NCI-H187 (cell line): ENCODE measurements at places on chromosomes 12 and 14.

DNA sequence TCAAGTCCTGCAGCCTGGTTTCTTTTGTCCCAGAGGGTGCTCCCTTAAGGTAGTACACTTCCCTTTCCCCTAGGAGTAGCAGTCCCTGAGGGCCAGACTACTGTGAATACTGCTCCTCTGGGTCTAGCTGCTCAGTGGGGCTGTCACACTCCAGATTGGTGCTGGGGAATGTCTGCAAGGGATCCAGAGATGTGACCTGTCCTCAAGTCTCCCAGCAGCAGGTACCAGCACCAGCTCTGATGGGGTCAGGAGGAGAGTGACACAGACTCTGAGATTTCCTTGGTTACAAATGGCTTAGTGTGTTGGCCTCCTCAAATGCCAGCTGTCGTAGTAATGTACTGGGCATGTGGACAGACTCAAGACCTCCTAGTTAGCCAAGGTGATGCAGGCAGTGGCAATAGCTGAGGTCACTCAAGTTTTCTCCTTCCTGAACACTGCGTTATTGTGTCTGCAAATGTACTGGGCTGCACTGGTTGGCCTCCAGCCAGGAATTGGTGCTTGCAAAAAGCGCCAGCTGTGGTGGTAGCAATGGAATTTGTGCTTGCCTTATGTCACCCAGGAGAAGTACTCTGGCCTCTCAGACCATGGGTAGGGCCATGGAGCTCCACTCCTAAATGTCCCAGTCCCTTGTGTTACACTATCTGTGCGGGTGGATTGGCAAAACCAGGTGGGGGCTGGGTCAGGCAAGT, 36.4 kb upstream of the AEBP2 start:
- DNase-seq, result no peak

- no peak for DNase-seq
Observed at GRCh38 chr14:71680736-71681387, 251.4 kb upstream of the RGS6 start.

DNA sequence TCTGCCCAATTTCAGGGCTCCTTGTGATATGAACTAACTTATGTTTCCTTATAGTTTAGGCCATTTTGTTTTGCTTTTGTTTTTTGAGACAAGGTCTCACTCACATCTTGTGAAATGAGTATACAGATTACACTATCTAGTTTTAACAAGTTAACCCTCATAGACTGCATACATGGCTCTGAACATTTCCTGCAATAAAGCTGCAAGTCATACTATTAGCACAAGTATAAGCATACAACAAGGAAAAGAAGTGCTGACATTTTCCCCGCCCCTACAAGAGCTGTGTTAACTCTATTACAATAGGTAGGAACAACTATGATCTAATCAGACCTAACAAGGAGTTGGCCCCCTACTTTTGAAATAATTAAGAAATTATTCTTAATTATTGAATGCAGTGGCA, 35.9 kb downstream of the CCDC177 start:
- DNase-seq, result no peak

DNA sequence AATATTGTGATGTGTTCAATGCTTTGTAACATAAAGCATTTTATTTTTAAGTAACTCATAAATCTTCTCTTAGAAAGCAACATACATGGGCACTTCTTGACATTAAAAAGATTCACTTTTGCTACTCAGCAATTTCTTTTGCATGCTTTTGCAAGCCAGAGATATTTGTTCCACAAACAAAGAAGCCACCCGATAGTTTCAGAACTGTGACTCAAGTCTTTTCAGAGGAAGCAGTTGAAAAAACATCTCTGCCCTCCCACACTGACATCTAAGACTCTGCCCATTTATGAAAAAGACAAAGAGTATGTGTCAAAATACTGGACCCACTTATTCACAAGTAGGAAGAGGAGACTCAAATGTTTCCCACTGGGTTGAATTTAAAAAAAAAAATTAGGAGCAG, 7.5 kb downstream of the APPL2 start:
- DNase-seq, result no peak

GRCh38 chr12:53761306-53761705, 9.5 kb upstream of the CISTR start:
- no peak for DNase-seq

- DNase-seq, result no peak
Observed at GRCh38 chr12:113299619-113300237, 35.2 kb downstream of the SLC8B1 start.

DNA sequence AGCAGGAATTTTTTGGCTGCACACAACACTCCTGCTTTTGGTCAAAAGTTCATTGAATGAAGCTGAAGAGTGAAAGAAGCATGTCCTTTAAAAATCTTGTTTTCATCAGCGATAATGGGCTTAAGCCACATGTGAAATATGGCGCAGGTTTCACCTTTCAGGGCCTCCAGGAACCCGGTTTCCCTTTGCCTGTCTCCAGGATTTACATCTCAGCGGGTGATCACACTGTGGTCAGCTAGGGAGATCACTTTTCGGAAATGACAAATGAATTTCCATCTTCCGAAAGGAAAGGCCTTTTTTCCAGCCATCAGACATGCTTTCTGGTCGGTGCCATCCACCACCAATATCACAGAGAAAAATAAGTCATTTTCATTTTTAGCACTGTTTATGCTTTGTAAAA, 727.1 kb upstream of the TBX3 start:
- no peak for DNase-seq

DNA sequence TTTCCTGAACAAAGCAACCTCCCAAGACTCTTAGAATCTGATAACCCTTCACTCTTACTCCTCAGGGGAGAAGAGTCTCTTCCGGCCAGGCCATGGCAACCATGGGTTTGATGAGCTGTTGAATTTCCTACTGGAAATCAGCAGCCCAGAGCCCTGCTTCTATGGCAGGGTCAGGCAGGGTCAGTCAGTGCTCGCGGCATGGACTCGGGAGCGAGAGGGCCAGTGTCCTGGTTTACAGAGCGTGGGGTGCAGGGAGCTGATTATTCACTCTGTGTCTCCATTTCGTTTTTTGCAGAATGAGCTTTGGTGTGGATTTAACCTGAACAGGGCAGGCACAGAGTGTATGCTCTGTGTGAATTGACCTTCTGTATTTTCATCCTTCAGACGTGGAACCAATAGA, 340.6 kb upstream of the SFSWAP start:
- DNase-seq, result no peak

GRCh38 chr14:92185559-92185958, 63.8 kb downstream of the CPSF2 start:
- DNase-seq, result no peak

DNA sequence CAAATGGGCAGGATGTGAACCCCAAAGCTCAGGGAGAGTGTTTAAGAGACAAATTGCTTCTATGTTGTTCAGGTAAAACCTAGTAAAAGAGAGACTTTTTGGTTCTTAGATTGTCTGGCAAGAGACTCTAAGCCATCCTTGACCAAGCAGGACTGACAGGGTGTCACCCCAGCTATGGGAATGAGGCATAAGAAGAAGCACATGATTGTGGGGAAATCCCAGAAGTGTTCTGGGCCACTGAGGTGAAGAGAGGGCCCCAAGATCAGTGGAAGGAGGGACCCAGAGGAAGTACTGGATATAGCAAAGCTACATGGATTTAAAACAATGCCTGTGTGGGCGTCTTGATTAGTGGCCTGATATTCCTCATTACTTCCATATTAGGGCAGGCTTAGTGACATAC, 99.0 kb downstream of the SAMD4A start:
- DNase-seq, result no peak

DNA sequence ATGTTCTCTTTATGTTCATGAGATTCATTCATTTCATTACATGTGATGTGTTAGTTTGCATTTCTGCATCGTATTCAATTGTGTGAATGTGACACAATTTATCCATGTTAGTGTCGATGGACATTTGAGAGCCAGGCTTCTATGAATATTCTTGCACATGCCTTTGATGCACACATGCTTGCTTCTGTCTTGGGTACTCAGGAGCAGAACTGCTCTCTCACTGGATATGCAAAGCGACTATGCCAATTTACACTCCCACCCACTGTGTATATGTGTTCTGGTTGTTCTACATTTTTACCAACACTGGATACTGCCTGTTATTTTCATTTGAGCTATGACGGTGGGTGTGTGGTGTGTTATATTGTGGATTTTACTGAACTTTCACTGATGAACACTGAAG, 84.3 kb upstream of the GTF2A1 start:
- no peak for DNase-seq

DNA sequence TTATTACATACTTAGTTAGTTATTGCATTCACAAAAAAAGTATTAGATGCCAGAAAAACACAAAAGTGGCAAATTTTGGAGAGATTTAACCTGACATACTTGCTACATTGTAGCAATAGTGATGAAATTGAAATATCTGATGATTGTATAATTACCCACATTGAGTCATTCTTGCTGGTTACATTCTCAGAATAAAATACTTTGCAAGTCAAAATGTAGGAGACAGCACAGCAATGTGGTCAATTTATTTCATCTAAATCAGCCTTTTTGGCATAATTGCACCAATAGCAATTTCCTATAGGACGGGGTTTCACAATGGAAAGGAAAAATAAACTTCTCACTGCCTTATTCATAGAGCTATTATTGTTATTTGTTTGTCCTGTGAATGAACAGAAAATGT, 125.0 kb upstream of the ETV6 start:
- DNase-seq, result no peak

GRCh38 chr14:102249041-102249440, 55.9 kb downstream of the MOK start:
- no peak for DNase-seq

DNA sequence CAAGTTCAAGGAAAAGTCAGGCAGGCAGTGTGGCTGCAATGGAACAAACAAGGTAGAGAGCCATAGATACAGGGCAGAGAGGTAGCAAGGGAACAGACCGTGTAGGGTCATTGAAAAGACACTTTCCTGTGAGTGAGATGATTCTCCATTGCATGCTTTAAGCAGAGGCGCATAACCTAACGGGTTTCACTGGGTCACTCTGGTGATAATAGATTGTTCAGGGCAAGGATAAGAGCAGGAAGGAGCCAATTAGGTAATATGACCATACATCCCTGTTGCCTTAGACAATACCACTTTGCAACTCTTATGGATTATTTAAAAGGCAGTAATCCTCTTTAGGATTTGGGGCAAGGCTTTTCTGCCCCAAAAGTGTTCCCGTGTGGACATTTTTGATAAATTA, 214.1 kb downstream of the PTPRO start:
- DNase-seq, result no peak

DNA sequence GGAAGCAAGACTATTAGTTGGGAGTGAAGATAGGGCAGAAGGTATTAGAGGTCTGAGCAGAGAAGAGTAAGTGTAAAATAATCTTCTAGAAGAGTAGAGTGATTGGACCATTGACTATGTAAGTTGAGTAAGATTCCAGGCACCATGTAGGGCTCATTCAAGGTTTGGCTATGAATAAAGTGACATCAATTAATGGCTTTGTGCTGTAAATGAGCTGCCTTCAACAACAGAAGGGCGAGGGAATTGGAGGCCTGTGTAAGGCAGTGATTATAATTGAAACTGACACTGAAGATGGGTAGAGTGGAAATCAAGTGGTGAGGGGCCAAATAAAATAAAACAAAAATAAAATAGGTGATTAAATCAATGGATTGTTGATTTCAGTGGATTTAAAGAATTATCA, 26.4 kb downstream of the PTPRQ start:
- no peak for DNase-seq

DNA sequence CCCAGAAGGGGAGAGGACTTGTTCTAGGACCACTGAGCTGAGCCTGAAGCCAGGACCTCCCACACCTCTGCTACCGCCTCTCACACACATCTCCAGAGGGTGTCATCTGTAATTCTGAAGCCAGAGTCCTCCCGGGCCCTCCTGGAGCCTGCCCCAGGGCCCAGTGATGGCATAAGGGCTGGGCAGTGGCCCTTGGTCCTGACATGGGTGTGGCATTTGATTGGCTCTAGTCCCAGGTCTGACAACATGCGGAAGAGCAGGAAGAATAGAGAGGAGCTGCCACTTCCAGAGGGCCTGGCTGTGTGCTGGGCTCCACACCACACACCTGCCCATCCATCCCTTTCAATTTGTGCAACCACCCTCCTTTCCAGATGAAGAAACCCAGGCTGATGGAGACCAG, 144.3 kb upstream of the GSC start:
- DNase-seq, result no peak

DNA sequence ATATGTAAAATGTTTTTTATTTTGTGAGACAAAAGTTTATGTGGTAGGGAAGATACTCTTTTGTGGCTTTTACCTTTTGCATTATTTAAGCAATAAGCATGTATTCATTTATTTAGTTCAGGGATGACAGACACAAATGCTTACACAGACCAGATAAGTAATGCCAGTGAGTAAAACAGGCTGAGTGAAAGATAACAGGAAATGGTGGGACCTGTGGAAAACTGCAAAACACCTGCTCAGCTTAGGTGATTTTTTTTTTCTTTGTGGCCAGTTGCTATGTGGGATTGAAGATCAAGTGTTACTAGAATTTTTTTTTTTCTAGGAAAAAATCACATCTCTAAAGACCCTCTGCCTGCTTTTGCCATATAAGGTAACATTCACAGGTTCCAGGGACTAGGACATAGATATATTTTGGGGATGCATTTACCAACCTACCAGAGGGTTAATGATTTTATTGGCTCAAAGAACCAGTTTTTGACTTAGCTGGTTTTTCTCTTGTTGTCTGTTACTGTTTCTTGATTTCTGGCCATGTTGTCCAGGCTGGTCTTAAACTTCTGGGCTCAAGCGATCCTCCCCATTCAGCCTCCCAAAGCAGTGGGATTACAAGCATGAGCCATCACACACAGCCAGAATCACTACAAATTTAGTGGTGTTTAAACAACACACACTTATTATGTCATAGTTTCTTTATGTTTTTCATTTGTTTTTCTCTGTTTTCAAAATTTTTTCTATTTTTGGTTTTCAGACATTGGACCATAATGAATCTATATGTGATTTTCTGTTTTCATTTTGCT, 9.8 kb downstream of the PSMA6 start:
- no peak for DNase-seq

DNA sequence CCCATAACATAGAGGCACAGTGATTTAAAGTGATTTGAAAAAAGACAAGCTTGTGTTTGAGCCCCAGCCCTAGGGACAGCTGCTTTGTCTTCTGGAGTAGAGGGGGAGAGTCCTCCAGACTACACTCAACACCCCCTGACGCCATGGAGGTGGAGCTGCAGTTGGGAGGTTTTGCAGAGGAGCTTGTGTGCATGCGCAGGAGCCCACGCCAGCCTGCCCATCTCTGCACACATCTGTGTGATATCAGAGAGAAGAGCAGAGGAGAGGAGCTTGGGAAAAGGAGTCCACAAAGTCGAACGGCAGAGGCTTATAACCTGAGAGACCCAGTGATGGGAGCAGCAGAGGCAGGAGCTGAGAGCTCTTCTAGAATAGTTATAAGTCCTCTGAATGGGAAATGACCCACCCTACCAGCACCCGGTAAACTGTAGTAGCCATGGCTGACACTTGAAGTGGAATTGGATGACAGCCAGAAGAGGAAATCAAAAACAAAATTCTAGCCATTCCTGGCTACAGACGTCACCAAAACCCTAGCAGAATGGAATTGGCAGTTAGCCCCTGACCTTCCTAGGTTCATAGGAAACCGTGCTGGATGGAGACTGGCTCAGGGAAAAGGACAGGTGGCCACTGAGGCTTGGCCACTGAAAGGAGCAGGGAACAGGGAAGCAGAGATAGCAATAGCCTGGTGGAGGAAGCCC, 185.1 kb upstream of the VASH1 start:
- peak; percentile 27 for DNase-seq
